CD4-positive, CD25-positive, alpha-beta regulatory T cell (primary cell): ENCODE measurements at places on chromosomes 5 and 9. TPM values are rescaled to one million over a fixed set of nuclear protein-coding genes. Genes with fewer than 3 reads are reported as not detected.

UBTD2 gene
- polyA plus RNA-seq, result 2.9 TPM

PJA2 gene
- polyA plus RNA-seq, result 63.7 TPM

PCDHGA10 gene
- polyA plus RNA-seq, result not detected

S1PR3 gene
- not detected for polyA plus RNA-seq

- DNase-seq, result no peak
Measured at GRCh38 chr5:142807372-142807911, 37.3 kb downstream of the ARHGAP26 start.

GRCh38 chr5:114120166-114120565, 241.7 kb upstream of the KCNN2 start:
- no peak for DNase-seq

DNA sequence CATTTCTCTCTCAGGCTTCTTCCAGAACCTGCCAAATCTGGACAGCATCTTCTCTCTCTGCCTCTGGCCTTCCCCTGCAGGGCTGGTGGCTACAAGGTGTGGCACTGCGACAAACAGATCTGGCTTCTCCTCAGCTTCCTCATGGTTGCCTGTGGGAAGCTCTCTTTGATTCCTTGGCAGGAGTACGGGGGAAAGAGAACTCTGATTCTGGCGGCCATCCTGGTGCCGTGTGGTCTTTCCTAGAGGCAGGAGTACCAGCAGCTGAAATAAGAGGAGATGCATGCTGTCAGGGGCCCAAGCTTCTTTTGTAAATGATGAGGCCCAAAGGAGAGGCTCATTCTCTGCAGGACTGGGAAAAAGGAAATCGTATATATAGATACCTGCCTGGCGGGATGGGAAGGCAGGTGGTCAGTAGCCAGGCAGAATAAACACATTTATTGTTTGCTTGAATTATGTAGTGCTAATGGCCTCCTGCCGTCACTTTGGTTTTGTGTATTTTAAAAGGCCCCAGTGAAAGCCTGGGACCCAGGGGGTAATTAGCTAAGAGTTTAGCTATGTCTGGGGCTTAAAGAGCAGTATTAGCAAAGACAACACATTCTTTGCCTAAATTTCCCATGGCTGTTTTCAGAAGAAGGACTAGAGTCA, at the start of gene CER1:
Gene CER1, minus strand, starts transcription at position 343 of the 645 bp plus-strand sequence. Its CDS starts 61 bp downstream, at position 282.
- DNase-seq, result no peak

DNA sequence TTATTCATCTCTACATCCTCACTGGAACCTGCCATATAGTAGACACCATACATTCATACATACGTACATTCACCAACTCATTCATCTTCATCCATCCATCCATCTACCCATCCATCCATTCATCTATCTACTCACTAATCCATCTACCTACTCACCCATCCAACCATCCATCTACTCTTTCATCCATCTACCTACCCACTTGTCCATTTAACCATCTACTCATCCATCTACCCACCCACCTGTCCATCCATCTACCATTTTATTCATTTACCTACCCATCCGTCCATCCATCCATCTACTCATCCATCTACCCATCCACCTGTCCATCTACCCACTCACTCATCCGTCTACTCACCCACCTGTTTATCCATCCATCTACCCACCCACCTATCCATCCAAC, 31.9 kb upstream of the LCP2 start:
- no peak for DNase-seq

- no peak for DNase-seq
Measured at GRCh38 chr9:96480736-96481135, 30.8 kb downstream of the HABP4 start.

DNA sequence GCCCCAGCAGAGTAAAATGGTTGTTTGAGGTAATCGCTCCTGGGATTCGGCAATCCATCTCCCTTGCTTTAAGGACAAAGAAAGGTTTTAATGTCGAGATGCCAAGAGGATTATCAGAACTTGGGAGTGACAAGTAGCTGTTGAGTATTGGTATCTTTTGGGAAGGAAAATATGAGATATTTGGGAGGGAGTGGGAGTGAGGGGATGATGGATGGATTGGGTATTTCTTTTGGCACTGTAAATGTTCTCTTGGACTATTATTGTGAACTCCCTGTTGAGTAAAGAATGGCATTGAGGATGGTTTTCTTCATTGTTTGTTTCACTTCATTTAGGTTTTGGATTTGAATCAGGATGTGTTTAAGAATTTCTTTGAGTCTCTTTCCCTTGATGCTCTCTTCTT, 86.1 kb downstream of the PIP5K1B start:
- DNase-seq, result no peak

- no peak for DNase-seq
Measured at GRCh38 chr5:73722231-73722630, 96.2 kb downstream of the ARHGEF28 start.

- DNase-seq, result no peak
Measured at GRCh38 chr5:9712506-9712905, 82.4 kb upstream of the TAS2R1 start.
